ENCODE measurements at places on chromosomes 11 and 22. TPM values are rescaled to one million over a fixed set of nuclear protein-coding genes. Genes with fewer than 3 reads are reported as not detected.

Gene PANX3
- polyA plus RNA-seq = not detected

Gene YPEL4
- polyA plus RNA-seq = 1.1 TPM

Gene KRTAP5-9
- not detected for polyA plus RNA-seq

Gene FGF19
- not detected for polyA plus RNA-seq

Gene OR6T1
- not detected for polyA plus RNA-seq

Gene MMP12
- not detected for polyA plus RNA-seq

Gene TCN2
- 9.1 TPM for polyA plus RNA-seq

Gene ANKK1
- 0.04 TPM for polyA plus RNA-seq

- DNase-seq = no peak
Observed at GRCh38 chr11:69442012-69442806, 39.3 kb upstream of the LINC01488 start.

- no peak for DNase-seq
Observed at GRCh38 chr11:86617502-86617901, 54.9 kb downstream of the ME3 start.

DNA sequence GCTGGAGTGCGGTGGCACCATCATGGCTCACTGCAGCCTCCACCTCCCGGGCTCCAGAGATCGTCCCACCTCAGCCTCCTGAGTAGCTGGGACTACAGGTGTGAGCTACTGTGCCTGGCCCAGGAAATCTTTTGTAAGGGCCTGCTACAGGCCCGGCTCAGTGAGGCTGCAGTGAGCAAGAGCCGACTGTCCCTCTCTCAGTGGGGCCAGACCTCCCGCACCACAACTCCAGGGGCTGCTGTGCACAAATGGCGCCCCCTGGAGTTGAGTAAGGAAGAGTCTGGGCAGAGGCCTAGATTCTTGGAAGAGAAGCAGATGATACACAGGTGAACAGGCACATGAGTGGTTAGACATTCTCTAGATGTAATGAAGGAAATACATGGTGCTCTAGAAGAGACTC, 7.0 kb downstream of the SERHL2 start:
- DNase-seq = no peak

- no peak for DNase-seq
Observed at GRCh38 chr11:127485541-127485940, 485.0 kb upstream of the KIRREL3 start.

DNA sequence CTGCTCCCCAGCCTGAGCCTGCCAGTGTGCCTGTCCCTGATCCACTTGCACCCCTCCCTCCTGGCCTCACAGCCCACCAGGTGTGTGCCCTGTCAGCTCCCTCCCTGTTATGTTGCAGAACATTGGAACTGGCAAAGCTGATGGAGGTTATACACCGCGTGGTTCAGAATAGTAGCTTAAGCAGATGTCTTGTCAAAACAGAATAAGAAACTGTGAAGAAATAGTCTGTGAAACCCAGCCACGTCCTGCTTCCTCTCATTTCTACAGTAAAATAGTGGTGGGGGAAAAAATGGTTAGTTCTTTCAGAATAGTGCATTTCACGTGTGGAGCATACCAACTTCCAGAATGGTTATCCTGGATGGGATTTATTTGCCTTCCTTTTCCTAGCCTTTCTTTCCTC, 161.2 kb upstream of the NAV2 start:
- DNase-seq = no peak

DNA sequence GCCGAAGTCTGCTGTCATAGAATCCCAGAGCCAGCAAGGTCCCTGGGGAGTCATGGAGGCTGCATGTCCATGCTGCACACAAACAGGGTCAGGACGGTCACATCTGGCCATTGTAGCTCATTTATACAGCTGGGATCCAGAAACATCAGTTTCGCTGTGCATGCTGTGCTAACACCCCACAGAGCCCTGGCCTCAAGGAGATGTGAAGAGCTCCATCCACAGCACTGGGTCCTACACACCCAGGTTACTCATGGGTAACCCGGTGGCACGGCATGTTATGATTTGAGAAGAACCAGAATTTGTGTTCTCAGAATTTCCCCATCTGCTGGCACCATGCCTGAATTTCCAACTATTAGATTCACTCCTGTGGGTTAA, 146.3 kb upstream of the ARHGAP20 start:
- DNase-seq = no peak

DNA sequence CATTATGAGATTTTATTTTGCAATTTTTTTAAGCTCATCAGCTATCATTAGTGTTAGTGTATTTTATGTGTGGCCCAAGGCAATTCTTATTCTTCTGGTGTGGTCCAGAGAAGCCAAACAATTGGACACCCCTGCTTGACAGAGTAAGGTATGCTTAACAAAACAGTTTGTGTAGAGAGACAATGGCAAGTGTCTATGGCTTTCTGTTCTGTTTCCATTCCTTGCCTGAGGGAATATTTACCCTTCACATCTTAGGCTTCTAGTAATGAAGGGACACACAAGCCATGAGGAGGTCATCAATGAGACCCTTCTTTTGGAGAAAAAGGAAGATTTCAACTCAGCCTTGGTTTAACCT, 1278.4 kb upstream of the TENM4 start:
- no peak for DNase-seq

GRCh38 chr11:88105526-88105925, 69.7 kb downstream of the RAB38 start:
- DNase-seq = no peak

DNA sequence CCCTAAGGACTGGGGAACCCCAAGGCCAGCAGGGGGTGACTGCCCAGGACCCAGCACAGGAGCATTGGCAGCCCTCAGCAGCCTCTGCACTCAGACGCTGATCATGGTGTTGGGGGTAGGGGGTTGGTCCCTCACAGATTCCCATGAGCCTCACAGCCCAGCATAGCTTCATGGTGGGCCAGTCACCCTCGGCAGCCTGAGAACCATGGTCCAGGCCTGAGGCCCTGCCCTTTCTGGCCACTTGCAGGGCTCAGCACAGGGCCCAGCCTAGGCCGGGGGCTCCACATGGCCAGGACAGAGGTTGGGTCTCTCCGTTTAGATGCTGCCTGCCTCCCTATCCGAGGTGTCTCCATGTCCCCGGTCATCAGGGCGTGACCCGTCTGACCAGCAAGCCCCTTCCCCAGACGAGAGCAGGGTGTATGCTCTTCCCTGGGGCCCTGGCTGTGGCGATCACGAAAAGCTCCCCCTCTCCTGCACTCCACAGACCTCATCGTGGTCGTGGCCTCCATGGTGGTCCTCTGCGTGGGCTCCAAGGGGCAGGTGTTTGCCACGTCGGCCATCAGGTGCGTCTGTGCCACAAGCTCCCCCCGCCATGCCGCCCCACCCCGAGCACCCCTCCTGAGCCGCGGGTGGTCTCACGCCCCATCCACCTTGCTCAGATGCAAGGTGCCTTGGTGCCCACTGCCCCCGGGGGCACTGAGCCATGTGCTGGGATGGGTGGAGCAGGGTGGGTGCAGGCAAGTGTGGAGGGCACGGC, 126.2 kb downstream of the KCNQ1 start:
- no peak for DNase-seq

- no peak for DNase-seq
Observed at GRCh38 chr11:32309530-32310213, 125.7 kb downstream of the WT1 start.

GRCh38 chr11:126997641-126998040, 2.9 kb downstream of the KIRREL3 start:
- no peak for DNase-seq

- DNase-seq = no peak
Observed at GRCh38 chr11:61828379-61828628, 204 bp downstream of the FADS2 start.

DNA sequence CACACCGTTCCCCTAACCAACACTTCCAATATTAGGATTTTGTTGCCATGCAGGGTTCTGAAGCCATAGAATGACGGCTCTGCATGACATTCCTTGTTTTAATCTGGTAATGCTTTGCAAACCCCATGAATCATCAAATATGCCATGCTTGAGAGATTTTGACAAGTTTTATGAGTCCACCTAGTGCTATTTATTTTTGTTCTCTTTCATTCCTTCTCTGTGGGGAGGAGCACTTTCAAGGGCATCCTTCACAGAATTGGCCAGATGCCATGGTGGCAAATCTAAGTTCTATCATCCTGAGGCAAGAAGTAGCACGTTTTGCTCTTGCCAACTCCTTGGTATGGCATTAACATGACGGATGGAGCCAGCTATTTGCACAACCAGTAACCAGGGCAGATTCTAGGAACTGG, 268.4 kb downstream of the FAM76B start:
- no peak for DNase-seq

DNA sequence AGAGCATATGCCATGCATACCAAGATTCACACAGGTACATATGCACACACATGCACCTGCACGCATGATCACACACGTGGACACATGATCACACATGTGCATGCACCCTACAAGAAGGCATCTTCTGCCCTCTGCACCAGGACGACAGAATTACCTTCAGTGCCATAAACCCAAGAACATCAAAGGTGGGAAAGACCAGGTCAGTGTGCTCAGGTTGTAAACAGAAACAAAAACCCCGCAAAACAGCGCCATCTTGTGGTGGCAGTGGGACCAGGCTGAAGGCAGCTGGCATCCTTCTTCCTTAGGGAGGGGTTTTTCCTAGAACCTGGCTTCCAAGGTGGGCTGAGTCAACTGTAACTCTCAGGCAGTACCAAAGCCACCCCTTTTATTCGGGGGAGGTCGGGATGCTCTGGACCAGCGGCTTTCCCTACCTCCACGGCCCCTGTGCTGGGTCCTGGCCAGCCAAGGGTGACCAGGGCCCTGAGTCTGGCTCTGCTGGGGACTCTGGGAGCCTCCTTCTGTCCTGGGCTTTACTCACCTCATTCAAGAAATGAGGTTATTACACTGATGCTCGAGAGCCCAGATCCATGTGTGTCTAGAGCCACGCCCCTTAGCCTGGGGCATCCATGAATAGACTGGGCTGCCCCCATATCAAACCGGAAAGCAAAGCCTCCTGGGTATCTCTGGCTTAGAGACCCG, 69.4 kb upstream of the FGF3 start:
- no peak for DNase-seq

DNA sequence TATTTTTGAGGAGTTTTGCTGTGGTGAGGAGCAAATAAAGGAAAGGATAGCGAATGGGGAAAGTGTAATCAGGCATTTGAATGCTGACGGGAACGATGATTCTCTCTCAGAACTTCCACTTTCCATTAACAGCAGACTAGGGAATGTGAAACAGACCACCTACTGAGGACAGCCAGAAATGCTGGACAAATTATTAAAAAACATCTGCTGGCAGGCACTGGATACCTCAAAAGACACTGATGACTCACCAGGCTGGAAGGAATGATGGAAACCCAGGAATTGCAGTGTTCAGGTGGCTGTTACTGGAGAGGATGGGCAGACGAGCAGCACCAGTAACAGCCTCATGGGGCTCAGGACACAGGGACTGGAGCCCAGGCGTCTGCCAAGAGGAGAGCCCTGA, 33.4 kb downstream of the PLA2G6 start:
- peak; percentile 11 for DNase-seq

DNA sequence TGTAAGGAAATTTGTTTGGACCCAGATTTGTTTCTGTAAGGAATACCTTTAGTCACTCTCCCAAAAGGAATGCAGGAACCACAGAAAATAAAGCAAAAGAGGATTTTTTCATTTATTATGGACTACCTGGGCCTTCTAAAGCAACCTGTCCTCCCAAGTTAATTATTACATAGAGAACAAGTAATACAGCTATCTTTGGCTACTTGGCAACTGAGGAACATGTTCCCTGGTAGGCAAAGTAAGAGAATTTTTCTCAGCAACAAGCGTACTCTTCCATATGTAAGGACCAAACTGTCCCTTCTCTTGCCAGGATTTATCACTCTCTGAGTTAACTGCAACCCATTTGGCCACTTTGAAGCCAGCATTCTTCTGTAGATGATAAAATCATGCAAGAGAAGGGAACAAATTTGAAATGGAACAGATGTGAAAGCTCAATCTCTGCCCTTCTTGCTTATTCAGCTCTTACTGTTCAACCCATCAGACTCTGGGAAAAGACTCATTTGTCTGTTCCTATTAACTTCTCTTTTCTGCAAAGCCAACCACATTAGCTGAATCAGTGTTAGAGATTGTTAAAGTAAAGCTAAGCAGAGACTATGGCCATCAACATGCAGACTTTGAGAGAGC, 190.2 kb downstream of the SWAP70 start:
- no peak for DNase-seq

DNA sequence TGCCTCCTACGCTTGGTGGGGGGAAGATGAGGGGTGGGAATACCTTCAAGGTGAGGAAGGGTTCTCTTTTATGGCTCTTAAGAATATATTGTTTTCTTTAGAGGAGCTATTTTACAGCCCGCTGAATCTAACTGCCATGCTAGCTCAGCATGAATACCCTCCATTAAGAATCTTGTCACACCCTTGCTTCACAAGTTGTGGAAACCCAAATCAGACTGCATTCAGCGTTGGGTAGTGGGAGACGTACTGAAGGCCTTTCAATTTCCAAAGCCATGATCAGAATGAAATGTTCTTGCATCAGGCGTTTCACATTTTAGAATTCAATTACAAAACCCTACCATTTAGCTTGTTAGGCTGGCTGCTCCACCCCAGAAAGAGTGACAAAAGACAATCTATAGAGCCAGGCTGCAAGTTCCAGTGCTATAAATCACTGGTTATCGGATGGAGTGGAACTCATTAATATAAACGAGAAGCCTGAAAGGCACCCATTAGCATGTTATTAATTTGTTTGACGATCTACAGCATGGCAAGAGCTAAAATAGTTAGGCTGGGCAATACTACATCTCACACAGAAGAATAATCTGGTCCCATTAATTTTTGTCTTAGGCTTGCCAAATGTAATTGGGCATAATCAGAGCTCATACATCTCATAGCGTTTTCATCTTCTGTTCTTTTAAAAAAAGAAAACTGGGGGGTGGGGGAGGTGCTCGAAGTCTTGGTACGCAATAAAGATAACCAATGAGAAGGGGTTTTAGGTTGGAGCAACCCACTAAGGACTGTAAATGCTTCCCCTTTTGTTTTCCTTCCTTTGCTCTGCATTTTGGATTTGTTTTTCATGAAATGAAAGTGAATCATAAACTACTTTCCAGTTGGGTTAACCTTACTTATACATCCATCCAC, 57.5 kb downstream of the ABTB2 start:
- DNase-seq = no peak

GRCh38 chr11:8261921-8262551, 1.6 kb downstream of the LMO1 start:
- no peak for DNase-seq

DNA sequence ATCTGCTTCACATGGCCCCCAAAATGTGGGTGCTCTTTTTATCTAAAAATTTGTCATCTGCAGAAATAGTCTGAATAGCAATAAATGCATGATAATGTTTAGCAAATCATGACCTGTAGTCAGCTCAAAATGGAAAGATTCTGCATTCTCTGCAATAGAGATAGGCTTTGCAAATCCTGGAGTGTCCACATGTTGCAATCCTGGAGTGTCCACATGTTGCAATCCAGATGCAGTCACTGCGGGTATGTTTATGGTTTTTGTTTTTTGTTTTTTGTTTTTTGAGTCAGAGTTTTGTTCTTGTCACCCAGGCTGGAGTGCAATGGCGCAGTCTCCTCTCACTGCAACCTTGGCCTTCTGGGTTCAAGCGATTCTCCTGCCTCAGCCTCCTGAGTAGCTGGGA, 20.2 kb upstream of the LRRC32 start:
- peak; percentile 65 for DNase-seq

- no peak for DNase-seq
Observed at GRCh38 chr11:94018721-94019120, 2.4 kb upstream of the HEPHL1 start.

All from AG04450 (cell line).